ENCODE measurements at places on chromosomes 1 and 21.

DNA sequence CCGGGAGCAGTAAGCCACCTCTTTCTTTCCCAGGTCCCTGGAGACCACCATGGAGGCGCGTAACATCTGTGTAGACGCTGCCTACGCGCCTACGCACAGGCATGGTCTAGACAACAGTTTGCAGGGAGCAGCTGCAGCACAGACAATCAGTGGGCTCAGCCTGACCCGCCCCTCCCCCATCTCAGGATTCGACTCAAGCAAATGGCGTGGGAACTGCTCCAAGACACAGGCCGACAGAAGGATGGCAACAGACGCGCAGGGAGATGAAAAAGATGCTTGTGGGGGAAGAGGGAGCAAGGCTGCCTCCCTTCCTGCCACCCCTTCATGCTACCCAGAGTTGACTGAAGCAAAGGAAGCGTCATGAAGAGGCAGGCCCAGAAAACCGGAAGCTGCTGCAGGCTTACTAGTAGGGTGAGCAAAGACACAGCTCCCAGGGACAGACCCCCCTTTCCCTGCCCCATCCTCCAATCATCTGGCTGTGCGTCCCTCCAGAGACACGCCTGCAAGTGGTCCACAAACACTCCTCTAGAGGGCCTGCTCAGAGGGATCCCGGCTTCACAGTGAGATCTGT, 19.5 kb downstream of the STK40 start:
- DNase-seq = peak; percentile 49

- DNase-seq = no peak
Observed at GRCh38 chr21:43944757-43945156, 67.4 kb upstream of the TRAPPC10 start.

GRCh38 chr1:26315874-26316850, 1.6 kb upstream of the CD52 start:
- no peak for DNase-seq

DNA sequence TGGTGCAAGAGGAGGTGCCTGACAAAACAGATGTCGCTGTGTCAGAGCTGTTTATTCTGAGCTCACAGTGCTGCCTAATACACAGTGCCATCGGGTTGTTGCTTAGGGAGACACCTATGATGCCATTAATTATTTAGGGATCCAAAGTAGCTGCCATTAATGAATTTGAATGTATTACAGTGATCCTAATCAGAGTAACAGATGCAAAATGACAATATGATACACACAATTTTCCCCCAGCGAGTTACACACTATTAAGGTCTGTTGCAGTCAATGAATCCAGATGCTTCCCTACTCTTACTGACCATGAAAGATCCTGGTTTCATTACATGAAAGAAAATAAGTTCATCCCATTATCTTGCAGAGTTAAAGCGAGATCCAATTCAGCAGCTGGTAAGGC, 91.3 kb downstream of the RWDD3 start:
- no peak for DNase-seq

GRCh38 chr21:31011412-31011811, 26.9 kb downstream of the KRTAP19-8 start:
- no peak for DNase-seq

- DNase-seq = no peak
Observed at GRCh38 chr1:38025233-38025632, 12.7 kb downstream of the UTP11 start.

DNA sequence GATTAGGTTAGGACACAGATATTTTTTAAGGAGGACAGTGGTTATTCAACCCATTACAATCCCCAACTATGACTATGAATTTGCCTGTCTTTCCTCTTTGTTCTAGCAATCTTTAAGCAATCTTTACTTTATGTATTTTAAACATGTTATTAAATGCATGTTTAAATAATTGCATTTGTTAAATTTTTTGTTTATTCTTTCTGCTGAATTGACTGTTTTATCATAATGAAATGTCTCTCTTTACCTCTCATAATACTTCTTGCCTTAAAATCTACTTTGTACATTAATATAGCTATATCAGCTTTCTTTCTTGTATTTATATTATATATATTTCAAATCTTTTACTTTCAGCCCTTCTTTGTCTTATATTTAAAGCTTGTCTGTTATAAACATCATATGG, 46.1 kb downstream of the CR1L start:
- no peak for DNase-seq

DNA sequence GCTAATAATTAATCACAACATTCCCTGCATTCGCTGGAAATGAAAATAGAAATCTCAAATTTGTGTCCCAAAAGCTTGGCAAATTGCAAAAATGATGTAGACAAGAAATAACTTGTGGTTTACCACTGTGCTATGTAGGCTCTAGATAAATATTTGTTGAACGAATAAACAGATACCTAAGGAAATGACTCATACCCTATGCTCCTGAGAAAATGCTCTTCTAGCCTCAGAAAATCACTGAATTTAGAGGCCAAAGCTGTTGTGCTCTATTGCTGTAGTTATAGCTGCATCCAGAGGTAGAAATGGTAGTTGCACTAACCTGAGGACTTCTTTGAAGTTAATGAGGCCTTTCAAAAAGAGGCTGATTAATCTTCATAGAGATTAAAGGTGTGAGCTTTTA, 142.0 kb upstream of the ZNHIT6 start:
- no peak for DNase-seq

GRCh38 chr1:161216945-161217712, 2.0 kb downstream of the FCER1G start:
- no peak for DNase-seq

GRCh38 chr1:3631320-3632260, 6.8 kb downstream of the TPRG1L start:
- DNase-seq = no peak

GRCh38 chr1:154598871-154599635, 8.9 kb downstream of the ADAR start:
- DNase-seq = no peak

DNA sequence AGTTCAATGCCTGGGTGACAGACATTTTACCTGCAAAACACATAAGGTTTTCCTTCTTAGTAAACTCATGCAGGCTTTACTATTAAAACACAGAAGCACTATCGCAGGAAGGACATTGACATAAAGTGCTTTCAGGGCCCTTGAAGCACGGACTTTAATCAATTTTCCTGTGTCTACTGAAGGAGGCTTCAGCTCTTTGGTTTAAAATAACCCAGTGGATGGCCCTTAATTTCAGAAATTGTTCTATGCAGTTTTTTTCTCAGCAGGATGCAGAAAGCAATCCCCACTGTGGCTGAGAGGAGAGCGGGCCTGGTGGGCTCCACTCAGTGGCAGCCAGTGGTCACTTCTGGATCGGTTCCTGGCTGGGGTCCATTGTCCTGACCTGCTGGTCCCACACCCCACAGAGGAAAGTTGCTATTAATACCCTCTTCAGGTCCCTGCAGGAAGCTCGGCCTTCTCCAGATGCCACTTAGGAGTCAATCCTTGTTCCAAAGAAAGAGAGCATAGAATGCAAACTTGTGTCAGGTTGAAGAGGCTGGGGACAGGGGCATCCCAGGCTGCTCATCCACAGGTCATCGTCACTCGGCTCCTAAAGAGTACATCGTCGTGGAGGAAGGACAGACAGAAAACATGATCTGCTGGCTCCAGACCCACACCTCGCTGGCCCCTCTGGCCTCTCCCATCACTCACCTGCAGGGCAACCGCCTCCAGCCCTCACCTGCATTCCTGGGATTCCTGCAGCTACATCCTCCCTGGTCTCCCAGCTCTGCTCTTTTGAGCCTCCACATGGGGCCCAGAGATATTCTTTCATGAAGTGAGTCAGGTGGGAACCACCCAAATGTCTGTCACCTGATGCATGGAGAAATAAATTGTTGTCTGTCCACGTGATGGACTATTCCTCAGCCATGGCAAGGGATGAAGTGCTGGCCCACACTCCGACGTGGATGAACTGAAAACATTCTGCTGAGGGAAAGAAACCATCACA, 153.1 kb downstream of the PSMG1 start:
- no peak for DNase-seq

DNA sequence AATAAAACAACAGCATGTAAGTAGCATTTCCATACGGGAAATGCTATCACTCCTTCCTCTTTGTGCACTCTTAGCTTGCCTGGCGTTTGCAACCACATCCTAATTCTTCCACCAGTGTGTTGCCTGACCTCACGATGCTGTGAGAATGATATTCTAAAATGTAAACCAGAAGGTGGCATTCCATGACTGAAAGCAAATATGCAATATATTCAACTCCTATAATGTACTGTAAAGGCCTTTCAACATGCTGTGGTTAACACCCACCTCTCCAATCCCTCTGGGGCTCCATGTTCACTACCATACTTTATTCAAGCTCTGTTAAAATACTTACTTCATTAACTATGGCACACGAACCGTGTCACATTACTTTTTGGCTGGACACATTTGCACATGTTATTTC, 420.6 kb upstream of the DEPDC1 start:
- DNase-seq = no peak

- DNase-seq = no peak
Observed at GRCh38 chr1:184745110-184745509, 9.5 kb downstream of the EDEM3 start.

GRCh38 chr1:38586993-38587646, 272.5 kb downstream of the RRAGC start:
- peak; percentile 70 for DNase-seq

- peak; percentile 21 for DNase-seq
Observed at GRCh38 chr21:46056450-46056903, 41.4 kb upstream of the COL6A2 start.

DNA sequence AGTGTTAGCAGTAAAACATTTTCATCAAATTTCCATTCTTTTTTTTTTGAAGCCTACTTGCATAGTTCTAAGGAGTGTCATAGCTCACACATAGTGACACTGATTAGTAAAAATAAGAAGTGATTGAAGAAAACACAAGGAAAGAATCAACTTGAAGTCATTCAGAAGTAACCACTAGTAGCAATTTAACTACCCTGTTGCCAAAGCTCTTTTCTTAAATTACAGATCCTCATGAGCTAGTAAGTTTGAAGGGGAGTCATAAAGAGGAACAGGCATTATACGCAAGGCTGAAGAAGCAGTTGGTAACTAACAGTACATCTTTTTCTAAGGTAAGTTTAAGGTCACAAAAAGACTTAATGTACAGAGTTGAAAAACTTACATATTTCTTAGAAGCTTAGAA, 332.2 kb downstream of the CHRM3 start:
- no peak for DNase-seq

DNA sequence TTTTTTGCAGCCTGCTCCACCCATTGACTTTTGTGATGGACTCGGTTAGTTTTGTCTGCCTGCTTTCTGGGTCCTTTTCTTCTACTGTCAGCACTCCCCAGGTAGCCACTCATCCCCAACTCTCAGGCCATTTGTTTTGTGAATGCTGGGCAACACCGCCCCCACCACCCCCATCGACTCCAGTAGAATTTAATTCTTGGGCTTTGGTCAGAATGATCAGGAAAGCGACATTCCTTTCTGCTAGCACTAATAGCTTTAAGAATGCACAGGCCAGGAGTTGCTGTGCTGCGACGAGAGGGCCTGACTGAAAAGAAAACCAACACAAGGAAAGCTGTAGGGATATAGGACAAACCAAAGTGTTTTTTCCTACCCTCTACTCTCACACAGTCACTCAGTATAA, 144.4 kb downstream of the CDC7 start:
- DNase-seq = no peak

DNA sequence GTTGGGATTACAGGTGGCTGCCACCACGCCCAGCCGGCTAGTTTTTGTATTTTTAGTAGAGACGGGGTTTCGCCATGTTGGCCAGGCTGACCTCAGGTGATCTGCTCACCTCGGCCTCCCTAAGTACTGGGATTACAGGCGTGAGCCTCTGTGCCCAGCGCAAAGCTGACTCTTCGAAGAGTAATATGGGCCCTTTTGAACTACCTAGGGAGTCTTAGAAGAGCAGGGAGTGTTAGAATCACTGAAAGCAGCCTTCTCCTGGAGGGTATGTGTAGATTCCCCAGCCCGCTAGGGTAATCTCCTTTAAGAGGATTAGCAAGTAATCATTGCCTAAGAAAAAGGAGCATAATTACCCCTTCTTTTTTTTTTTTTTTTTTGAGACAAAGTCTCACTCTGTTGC, 6.5 kb upstream of the MAST2 start:
- DNase-seq = no peak

DNA sequence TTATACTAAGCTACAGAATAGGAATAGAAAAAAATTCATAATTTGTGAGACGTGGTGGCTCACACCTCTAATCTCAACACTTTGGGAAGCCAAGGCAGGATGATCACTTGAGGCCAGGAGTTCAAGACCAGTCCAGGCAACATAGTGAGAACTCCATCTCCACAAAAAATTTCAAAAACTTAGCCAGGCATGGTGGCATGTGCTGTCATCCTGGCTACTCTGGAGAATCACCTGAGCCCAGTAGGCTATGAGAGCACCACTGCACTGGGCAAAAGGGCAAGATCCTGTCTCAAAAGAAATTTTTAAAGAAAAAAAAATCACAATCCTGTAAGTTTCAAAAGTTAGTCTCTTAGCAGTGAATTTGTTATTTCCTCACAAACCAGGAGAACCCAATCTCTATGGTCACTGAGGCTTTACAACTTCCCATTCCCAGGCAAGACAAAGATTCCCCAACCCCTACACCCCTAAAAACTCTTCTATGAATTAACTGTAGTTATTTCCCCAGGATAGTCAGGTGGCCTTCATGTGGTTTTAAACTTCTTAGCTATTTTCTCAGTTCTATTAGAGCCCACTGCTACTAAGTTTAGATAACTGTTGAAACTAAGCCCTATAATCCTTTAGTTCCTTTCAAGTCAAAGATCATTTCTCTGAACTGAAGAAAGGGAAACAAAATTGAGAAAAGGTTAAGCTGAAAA, 74.5 kb downstream of the FOXJ3 start:
- no peak for DNase-seq

- DNase-seq = no peak
Observed at GRCh38 chr1:219461981-219462400, 150.9 kb downstream of the ZC3H11B start.

DNA sequence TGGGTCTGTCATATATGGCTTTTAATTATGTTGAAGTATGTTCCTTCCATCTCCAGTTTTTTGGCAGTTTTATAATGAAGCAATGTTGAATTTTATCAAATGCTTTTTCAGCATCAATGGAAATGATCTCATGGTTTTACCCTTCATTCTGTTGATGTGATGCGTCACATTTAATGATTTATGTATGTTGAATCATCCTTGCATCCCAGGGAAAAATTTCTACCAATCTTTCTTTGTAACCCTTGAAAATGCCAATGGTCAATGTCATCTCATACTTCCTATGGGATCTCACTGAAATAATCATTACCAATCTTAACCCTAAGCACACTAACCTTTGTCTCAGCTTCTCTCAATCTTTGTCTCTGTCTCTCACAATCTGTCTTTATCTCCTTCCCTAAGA, 1004.0 kb downstream of the KCNT2 start:
- DNase-seq = no peak

DNA sequence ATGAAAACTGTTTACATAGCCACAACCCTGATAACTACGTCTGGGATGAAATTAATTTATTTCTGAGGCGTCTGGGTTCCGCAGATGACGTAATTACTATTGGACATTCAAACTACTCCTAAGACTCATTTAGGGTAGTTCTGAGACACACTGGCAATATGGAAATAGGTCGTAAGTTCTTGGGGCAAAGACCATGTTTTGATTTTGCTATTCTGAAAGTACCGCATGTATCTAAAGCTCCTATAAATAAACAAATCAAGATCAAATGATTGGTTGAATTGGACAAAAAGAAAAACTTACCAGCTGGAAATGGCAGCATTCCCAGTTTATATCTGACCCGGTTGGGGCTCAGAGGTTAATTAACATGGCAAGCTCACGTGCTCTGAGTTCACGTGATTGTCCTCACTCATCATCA, 74.3 kb downstream of the DHRS3 start:
- DNase-seq = no peak
